Umbilical cord (tissue), 2 donors: ENCODE measurements at places on chromosomes 3 and 15.

GRCh38 chr3:171851660-171852058 lies 8.5 kb downstream of the TMEM212 start:
- peak; percentile 80 for DNase-seq

- no peak for DNase-seq
Observed at GRCh38 chr15:93413745-93414144, 324.7 kb upstream of the RGMA start.

- peak; percentile 89 for DNase-seq
Observed at GRCh38 chr3:58177747-58178527, 32.8 kb downstream of the DNASE1L3 start.

DNA sequence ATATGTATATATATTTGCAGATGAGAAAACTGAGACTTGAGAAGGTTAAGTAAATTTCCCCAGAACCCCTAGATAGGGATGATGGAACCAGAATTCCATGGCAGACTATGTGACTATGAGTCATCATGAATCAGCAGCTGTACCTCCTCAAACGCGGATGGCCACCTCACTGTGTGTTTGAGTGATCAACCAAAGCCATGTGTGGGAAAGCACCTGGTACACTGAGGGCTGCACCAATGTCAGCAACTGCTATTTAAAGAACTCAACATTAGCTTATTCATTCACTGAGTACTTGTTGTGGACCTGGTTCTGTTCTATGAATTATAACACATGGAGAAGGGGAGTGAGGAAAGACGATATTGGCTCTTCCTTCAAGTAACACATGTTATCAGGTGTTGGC lies 377.0 kb downstream of the GAP43 start:
- DNase-seq = no peak

GRCh38 chr3:19559724-19560442 lies 374.1 kb downstream of the EFHB start:
- DNase-seq = no peak

GRCh38 chr15:38061856-38062649 lies 127.6 kb downstream of the TMCO5A start:
- DNase-seq = no peak

GRCh38 chr3:100402256-100402655 lies 917 bp downstream of the LNP1 start:
- peak; percentile 71 for DNase-seq

DNA sequence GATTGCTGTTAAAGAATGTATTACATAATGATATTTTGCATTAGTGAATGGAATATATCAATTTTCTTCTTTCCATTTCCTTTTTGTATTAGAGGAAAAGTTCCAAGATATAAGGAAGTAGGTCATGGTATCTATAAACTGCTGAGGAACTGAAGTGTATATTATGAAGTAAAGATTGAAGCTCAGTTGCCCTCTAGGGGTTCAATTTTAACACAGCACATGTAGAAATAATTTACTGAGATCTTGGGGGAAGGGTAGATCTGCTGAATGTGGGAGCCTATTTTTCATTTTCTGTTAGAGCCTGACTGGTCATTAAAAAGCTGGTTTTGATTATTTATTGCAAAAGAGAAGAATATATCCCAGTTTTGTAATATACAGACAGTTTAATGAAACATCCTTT lies 45.2 kb downstream of the CMC1 start:
- DNase-seq = peak; percentile 61

GRCh38 chr3:105653868-105654267 lies 214.9 kb downstream of the CBLB start:
- no peak for DNase-seq

DNA sequence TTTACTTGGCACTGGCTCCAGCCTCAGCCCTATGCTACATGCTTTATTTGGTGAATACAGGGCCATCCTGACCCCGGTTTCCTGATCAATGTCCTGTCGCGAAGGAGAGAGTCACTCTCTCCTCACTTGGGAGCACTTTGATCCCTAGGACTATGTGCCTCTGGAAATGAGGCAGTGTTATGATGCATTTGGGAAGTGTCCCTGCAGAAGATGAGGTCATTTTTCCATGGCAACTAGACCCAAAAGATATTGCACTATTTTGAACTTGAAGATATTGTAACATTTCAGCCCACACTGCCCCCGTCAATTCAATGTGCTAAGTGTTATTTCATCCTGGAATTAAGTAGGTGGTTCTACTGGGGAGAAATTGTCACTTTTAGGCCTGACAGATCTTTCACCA lies 68.0 kb downstream of the LRRK1 start:
- no peak for DNase-seq

- DNase-seq = no peak
Observed at GRCh38 chr3:48927928-48928327, 9.3 kb downstream of the ARIH2 start.

- DNase-seq = no peak
Observed at GRCh38 chr15:82890995-82891390, 61.5 kb downstream of the HOMER2 start.

DNA sequence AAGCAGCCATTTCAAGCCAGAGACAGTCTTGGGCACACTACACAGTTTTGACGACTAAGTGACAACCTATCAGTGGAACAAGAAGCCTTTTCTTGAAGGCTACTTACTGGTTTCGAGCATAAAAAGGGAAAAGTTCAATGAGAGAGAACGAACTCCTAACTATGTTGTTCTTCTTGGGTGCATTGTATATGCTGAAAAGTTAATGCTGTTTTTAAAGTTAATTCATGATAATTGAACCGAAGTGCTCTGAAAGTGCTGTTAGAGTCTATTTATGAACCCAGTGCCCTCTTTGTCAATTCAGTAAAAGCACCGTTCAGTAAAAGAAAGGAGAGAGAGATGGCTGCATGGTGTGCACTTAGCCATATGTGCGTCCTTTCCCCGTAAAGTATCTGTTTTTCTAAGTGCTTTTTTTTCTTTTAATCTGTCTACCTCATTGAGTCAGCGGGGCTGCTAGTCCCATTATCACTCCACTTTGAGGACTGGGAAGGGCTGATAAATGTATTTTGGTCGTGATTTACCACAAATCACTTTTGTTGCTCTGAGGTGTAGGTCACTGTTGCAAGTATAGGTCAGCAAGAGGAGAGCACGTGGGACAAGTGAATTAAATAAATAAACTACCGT lies 380.7 kb upstream of the GOLIM4 start:
- no peak for DNase-seq

GRCh38 chr15:94921936-94922335 lies 690.6 kb downstream of the MCTP2 start:
- peak; percentile 32 for DNase-seq

DNA sequence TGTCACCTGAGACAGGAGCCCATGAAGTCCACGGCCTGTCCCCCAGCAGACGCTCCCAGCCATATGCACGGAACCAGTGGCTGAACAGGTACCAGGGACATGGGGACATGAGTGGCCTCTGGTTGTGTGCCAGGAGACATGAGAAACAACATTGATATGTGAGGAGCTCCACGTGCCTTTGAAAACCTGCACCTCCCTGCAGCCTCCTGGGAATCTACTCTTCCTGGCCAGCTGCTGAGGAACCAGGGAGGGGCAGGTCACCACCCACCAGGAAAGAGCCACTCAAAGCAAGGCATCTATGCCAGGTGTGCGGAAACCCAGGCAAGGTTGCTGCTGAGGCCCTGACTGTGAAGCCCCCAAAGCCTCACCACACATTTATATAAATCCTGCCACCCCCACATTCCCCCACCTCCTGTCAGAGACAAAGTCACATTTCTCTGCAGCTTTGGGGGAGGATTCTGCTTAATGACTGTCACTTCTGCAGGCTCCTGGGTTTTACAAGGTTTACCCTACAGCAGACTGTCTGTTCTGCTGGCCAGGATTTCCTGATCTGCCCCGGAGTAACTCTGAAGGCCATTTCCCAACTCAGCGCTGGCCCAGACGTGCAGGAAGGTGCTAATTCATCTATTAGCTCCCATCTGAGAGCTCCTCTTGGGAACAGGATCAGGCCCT lies 110.8 kb downstream of the ADCY5 start:
- DNase-seq = no peak

- DNase-seq = peak; percentile 53
Observed at GRCh38 chr3:194369522-194370279, at the start of gene LRRC15. TSS of gene LRRC15 (minus strand) at chr3:194369743. CDS start at chr3:194361043, 8,700 bp downstream.

DNA sequence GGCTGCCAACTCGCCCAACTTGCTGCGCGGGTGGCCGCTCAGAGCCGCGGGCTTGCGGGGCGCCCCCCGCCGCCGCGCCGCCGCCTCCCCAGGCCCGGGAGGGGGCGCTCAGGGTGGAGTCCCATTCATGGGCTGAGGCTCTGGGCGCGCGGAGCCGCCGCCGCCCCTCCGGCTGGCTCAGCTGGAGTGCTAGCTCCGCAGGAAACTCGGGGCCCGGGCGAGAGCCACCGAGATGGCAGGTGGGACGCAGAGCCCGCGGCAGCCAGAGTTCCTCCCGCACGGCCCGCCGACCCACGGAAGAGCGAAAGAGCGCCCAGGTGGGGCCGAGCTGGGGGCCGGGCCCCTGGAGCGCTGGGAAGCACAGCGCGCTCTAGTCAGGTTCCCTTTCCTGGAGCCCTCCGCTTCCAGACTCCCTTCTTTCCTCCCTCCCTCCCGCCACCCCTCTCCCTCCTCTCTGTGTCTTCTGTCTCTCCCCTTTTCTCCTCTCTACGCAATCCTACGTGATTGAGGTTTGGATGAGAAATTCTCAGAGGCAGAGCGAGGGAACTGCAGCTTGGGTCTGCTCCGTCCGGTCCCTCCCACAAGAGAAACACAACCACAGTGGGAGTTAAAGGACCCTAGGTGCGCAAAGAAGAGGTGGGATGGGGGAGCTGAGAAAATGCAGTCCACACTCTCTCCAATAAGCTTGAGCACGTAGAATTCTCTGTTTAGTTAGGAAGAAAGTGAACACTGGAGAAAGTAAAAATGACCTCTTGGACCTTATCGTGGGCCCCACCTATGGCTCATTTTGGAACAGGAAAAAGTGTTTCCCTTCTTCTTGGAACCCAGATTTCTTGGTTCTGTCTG lies 317.3 kb downstream of the FGF12 start:
- peak; percentile 34 for DNase-seq

DNA sequence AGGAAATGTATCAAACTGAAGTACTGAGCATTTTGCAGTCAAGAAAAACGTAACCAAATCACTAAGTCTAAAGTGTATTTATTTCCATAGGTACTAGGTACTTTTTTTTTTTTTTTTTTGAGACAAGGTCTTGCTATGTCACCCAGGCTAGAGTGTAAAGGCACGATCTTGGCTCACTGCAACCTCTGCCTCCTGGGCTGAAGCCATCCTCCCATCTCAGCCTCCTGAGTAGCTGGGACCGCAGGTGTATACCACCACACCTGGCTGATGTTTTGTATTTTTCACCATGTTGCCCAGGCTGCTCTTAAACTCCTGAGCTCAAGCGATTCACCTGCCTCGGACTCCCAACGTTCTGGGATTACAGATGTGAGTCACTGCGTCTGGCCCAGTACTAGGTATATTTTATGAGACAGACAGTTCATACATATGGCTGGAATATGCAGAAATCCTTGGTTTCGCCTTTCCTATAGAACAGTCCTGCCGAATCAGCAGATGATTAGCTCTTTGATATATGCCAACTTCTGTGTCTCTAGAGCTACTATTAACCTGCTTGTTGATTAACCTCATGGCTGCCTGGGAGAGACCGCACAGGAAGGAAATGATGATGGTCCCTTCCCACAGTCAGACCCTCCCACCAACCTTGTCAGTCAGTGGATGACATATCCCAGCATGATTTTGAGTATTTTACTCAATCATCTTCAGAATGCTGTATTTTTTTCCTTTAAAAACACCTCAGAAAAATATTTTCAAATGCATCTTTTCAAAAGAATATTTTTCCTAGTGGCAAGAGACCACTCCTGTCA lies 32.3 kb downstream of the TMOD3 start:
- DNase-seq = no peak

GRCh38 chr3:39185326-39185958 lies 7.0 kb downstream of the XIRP1 start:
- DNase-seq = no peak

GRCh38 chr3:128066114-128066513 lies 13.9 kb downstream of the SEC61A1 start:
- no peak for DNase-seq

DNA sequence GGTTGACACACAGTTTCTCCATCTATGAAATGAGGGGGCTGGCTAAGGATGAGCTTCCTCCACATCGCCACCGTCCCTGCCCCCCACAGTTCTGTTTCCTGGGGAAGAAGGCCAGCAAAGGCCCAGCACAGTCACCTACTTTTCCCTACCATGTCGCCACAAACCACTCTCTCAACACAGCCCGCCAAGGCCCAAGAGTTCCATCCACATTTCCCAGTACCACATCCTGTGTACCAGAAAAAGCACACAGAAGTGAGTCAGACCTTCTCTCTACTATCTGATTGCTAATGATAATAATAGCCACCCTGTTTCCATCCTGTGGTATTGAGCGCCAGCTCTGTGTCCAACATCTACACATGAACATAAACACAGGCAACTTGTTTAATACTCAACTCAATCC lies 30.3 kb upstream of the C15orf39 start:
- DNase-seq = no peak

DNA sequence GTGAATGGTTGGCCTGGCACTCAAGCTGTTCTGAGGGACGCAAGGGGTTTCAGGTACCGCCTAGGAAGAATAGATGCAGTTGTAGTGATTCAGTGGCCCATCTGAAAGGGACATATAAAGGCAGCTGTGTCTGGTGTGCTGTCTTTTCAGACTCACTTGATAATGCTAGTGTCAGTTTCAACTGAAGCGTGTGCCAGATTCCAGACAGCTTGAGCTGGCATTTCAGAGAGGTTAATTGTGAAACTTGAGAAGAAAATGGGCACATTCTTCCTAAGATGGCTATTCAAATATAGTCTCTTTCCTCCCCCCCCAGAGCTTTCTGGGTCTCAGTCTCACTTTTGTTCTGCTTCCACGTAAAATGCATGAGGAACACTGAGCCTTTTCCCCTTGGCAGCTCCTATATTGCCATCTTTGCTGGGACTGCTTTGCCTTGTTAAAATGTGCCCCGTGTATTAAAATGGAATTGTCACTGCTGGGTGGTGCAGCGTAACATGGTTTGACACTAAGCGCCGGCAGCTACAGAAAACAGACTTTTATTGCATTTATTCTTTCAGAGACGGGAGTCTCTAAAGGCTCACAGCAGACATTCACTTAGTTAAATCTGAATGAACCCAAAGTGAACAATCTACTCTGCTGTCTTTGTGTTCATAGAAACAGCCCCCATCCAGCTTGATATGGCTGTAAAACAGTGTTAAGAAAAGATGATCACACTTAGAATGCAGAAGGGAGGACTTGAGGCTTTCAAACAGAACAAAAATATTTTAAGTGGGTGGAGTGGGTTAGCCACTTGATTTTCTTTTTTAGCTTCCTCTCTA lies 478.7 kb downstream of the RBMS3 start:
- peak; percentile 27 for DNase-seq

- DNase-seq = no peak
Observed at GRCh38 chr15:69341356-69341755, 42.6 kb downstream of the PAQR5 start.

DNA sequence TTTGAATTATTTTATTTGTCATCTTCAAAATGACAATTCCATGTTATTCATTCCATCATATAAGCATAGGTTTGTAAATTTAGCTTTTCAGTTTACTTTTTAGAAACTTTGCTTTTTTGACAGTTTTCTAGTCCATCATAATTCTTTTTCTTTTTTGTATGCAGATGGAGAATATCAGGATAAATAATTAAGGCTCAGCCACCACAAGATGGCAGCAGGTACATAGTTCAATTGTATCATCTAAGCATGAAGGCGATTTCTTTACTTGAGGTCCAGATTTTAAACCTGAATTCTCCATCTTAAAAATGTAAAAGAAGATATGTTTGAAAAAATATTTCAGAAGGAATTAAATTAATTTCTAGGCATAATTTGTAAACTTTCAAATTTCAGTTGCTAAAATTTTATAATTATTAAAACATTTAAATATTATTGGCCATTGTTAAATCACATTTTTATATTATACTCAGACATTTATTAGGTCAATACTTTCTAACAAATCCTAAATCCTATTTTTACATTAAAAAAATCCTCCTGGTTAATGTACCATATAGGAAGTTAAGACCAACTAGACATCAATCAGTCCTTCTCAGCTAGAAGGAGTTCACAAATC lies 15.1 kb downstream of the PLSCR5 start:
- peak; percentile 68 for DNase-seq
